Mammary epithelial cell (primary cell): ENCODE measurements at places on chromosomes 7 and 10. TPM values are rescaled to one million over a fixed set of nuclear protein-coding genes. Genes with fewer than 3 reads are reported as not detected.

Gene EFCAB10
- 0.50 TPM for total RNA-seq

Gene CYP2C8
- total RNA-seq = not detected

Gene NUTM2B
- 0.50 TPM for total RNA-seq

Gene LRRTM3
- not detected for total RNA-seq

Gene ASB10
- total RNA-seq = not detected in 2 replicates

Gene SAMD9L
- total RNA-seq = 6.7 TPM

Gene TMEM26
- total RNA-seq = not detected

Gene CASTOR2
- total RNA-seq = 4.5 and 7.8 TPM in 2 replicates

Gene AGMO
- total RNA-seq = not detected

Gene NKX1-2
- total RNA-seq = 4.4 and 6.1 TPM in 2 replicates
